Right lung (tissue), 10 donors: ENCODE measurements at places on chromosomes 12 and 14. TPM values are rescaled to one million over a fixed set of nuclear protein-coding genes. Genes with fewer than 3 reads are reported as not detected.

PRICKLE1 gene
- 51.8 TPM for polyA plus RNA-seq

DNA sequence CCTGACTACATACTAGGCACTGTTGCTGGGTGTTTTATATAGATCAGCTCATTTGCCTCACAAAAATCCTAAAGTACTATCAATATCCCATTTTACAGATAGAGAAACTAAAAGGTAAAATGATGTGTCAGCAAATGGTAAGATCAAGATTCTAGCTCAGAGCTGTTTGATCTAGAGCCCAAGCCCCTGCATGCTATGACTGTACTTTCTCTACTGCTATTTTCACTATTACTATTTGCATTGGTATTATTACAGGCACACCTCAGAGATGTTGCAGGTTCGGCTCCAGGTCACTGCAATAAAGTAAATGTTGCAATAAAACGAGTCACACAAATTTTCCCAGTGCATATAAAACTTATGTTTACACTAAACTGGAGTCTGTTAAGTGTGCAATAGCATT, 10.9 kb downstream of the ISCU start:
- no peak for DNase-seq

HOXC4 gene
- 5.6 TPM for polyA plus RNA-seq

DNA sequence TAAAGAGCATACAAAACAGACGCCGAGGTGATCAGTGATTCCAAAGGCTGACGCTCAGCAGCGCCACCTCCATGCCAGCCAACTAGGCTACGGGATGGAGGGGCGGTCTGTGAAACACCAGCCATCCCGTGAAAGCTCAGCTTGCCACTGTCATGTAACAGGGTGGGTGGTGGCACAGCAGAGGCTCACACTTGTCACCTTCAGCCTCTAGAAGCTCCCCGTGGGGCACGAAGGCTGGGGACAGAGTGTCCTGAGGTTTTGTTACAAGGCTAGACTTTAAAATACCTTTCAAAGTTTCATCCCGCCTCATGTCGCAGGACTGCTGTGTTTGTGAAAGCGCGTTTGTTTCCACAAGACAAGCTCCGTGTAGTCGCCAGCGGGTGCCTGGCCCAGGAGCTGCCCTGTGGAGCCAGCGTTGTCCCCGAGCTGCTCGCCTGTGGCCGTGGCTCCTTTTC, 20.7 kb downstream of the XRCC3 start:
- DNase-seq, result no peak

DNA sequence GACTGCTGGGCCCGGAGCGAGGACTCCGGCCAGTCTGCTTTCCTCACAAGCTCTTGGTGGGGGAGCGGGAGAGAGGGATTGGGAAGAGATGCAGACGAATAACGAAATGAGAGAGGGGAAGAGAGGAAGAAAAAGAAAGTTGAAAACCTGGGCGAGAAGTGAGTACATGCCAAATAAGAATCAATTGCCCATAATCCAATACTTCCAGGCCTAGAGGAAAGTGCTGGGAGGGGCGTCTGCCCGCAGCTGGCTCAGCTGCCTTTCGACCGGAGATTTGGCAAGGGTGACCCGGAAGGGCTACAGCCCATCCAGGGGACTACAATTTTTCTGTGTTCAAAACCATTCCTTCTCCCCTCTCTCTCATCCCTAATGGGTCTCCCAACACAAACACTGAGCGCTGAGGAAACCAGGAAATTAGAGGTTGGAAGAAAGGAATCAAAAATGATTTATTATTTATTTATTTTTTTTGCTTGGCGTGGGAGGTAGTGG, 4.9 kb downstream of the NKX2-1 start:
- no peak for DNase-seq
